ENCODE measurements at places on chromosomes 5 and 9.

- DNase-seq: peak; percentile 62
Measured at GRCh38 chr9:121707477-121708424, 56.3 kb downstream of the DAB2IP start.

DNA sequence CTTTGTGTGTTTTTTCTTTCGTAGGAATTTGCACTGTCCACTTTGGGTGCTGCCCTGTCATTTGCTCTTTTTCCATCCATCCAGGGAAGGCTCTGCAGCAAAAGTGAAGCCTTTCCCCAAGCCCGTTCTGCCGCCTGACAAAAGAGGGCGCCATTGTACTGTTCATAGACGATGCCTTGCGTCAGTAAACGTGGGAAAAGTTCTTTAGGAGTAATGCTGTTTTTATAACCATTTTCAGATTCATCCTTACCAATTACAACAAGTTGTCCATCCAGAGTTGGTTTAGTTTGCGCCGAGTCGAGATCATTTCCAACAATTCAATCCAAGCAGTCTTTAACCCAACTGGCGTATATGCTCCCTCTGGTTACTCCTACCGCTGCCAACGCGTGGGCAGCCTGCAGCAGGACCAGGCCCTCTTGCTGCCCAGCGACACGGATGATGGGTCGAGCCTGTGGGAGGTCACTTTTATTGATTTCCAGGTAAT is 34.3 kb upstream of the RPS23 start:
- DNase-seq: peak; percentile 61

- no peak for DNase-seq
Measured at GRCh38 chr5:21791304-21791703, 1061.8 kb downstream of the CDH12 start.

GRCh38 chr9:89956331-89956730 is 351.5 kb downstream of the GADD45G start:
- DNase-seq: no peak

- DNase-seq: no peak
Measured at GRCh38 chr5:14417276-14417730, 164.3 kb upstream of the OTULINL start.

DNA sequence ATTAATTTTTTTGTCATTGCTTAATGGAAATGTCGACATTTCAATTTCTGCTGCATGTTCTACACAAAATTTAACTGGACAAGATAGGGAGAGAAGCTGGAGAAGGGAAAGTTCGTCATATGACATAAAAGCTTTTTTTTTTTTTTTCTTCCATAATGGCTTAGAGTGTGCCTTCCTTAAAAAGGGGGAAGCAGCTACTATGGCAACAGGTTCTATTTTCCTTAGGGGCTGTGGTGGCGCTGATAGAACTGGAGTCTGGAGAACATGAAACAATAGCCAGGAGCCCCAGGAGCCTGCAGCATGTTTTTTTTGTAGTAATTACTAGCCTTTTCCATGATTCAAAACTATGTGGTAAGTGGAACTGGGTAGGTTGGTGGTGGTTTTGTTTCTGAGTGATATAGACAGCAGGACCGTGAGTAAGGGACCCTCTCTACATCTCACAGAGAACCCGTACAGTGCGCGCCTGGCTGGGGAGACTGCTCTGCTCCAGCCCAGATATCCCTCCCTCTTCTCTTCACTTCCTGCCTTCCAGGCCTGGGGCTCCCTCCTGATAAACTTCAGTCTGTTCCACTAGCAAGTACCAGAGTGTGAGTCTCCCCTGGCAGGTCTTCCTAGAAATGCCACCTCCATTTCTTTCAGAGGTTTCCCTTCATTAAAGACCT is 301.6 kb downstream of the NR3C1 start:
- no peak for DNase-seq

DNA sequence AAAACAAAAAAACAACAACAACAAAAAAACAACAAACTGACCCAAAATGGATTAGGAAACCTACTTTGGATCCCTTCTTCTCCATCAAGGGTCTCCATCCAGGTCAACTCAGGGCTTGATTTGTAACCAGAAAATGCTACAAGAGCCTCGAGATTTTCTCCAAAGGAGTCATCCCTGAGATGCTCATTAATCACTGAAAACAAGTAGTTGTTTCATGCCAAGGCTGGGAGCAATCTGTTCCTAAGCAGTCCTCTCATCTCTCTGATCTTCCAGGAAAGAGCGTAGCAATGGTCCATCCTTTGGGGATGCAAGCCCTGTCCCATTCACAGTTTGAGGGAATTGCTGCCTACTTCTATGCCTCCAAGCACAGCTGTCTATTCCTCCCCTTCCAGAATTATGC is 203.0 kb upstream of the MAP3K1 start:
- no peak for DNase-seq

GRCh38 chr5:172561151-172561550 is 79.9 kb upstream of the NEURL1B start:
- no peak for DNase-seq

GRCh38 chr5:160020964-160021363 is 12.0 kb downstream of the TTC1 start:
- no peak for DNase-seq

DNA sequence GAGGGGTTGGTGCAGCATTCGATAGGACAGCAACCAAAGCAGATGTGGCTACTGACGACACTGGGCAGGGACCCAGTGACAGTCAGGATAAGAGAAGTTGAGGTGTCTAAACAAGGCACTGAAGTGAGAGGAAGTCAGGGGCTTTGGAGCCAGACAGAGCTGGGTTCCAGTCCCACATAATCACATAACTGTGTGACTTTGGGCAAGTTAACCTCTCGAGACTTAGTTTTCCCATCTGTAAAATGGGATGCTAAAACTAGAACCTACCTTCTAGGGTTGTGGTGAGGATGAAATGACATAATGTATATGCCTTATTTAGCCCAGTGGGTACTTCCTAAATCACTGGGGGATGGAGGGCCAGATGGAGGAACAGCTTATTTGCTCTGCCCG is 3.1 kb downstream of the ANGPTL2 start:
- DNase-seq: peak; percentile 34

- DNase-seq: no peak
Measured at GRCh38 chr9:17052626-17053025, 82.2 kb upstream of the CNTLN start.

- DNase-seq: no peak
Measured at GRCh38 chr5:140221697-140222223, 46.8 kb downstream of the CYSTM1 start.

GRCh38 chr5:144468571-144468970 is 297.9 kb downstream of the KCTD16 start:
- DNase-seq: no peak

DNA sequence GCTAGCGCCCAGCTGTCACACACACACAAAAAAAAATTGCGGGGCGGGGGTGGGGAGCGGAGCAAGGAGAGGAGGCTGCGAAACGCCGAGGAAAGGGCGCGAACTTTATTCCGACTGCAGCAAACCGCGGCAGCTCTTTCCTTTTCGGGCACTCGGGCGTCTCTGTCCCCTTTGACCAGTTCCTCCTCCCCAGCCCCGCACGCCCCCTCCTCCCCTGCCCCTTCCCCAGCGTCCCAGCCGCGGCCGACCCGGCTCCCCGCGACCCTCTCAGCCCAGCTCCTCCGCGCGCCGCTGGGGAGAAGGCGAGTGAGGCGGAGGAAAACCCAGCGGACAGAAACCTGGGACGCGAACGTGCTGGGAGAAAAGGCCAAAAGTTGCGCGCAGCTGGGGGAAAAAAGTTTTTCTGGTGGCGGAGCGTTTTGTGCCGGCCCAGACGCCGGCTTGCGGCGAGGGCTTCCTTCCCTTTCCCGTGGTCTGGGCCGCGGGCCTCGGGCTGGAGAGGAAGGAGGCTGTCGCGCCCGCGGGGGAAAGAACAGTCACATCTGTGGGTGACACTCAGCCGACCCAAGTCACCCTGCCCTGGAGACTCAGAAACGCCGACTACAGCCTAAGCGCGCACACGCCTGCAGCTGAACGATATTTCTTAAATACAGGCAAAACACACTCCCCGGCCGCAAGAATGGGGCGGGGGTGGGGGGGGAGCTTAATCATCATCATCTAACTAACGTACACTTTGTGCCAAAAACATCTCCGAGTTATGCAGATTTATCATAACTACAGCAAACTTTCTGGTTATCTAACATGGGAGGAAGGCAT is 1.1 kb upstream of the BNC2 start:
- no peak for DNase-seq

GRCh38 chr9:22103685-22104575 is 94.8 kb upstream of the CDKN2B start:
- DNase-seq: no peak

DNA sequence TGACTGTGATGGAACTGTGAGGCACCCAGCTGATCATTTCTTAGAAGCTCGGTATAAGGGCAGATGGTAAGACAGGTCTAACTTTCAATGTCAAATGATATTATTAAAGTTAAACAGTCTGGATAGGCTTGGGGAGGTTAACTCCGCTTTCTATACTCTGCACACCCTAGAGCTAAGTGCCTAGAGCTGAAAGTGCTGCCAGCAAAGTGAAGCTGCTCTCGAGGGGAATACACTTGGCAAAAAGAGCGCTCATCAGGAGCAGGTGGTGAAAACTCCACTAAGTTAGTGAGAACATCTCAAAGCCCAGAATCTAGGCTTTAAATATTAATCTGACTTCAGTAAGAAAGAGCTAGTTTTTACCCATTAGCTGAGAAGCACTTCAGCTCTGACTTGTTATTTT is 349.6 kb upstream of the SLC30A5 start:
- DNase-seq: no peak
